Suprapubic skin (tissue), 4 donors: ENCODE measurements at places on chromosomes 2 and 18. TPM values are rescaled to one million over a fixed set of nuclear protein-coding genes. Genes with fewer than 3 reads are reported as not detected.

DNA sequence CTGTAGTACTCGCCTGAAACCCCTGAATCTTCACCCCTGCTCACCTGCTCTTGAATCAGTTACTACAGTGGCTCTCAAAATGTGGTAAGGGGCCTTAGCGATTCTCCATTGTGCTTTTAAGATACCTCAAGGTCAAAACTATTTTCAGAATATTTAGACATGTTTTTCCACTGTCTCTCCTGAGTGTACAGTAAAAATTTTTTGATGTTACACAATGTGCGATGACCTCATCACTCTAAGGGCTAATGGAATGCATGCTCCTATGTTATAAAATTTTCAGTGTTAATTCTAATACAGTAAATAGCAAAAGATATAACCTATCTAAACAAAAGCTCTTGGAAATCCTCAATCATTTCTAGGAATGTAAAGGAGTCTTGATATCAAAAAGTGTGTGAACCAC lies 336.9 kb upstream of the PKDCC start:
- no peaks in the 10 kb centered on the region for H3K36me3 ChIP-seq
- DNase-seq, result no peak
- no peak overlapping the region for H3K4me3 ChIP-seq
- no peaks in the 10 kb centered on the region for H3K27me3 ChIP-seq
- H3K4me1 ChIP-seq, result no peaks in the 10 kb centered on the region

NDUFB3 gene
- total RNA-seq, result 35.2 TPM

DNA sequence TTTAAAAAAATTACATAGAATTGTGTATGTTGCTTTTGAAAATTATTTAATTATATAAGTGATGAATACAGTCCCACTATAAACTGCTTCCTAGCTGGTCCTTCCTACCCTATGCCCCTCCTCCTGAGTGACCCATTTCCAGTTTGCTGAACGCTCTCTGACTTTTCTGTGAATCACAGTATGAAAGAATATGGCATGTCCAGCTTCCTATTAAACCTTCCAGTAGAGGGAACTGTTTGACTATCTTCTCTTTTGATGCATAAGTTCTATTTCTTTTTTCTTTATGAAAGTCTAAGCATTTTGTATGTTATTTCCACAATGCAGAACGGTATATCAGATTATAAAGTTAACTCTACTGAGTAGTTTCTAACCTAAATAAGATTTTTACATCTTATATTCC lies 41.3 kb downstream of the PSMG2 start:
- H3K4me3 ChIP-seq, result no peak overlapping the region
- no peaks in the 10 kb centered on the region for H3K36me3 ChIP-seq
- H3K27me3 ChIP-seq, result no peaks in the 10 kb centered on the region
- H3K27ac ChIP-seq, result no peak overlapping the region
- no peaks in the 10 kb centered on the region for H3K4me1 ChIP-seq

GRCh38 chr2:183614799-183615435 lies 490.7 kb downstream of the NUP35 start:
- DNase-seq, result no peak
- H3K27me3 ChIP-seq, result no peaks in the 10 kb centered on the region
- H3K36me3 ChIP-seq, result no peaks in the 10 kb centered on the region
- H3K4me3 ChIP-seq, result no peak overlapping the region
- H3K4me1 ChIP-seq, result no peaks in the 10 kb centered on the region

- H3K36me3 ChIP-seq, result no peaks in the 10 kb centered on the region
- H3K4me3 ChIP-seq, result no peak overlapping the region
- H3K27ac ChIP-seq, result no peak overlapping the region
- H3K4me1 ChIP-seq, result no peaks in the 10 kb centered on the region
Observed at GRCh38 chr2:124810132-124810531, 785.0 kb downstream of the CNTNAP5 start.

- H3K4me3 ChIP-seq, result no peak overlapping the region
- no peak overlapping the region for H3K27ac ChIP-seq
- H3K27me3 ChIP-seq, result no peaks in the 10 kb centered on the region
- no peaks in the 10 kb centered on the region for H3K36me3 ChIP-seq
Observed at GRCh38 chr2:162106146-162106551, 32.1 kb upstream of the DPP4 start.

MZT2A gene
- total RNA-seq, result 35.4 TPM

RAPH1 gene
- 38.3 TPM for total RNA-seq

- no peak overlapping the region for H3K27ac ChIP-seq
- H3K27me3 ChIP-seq, result no peaks in the 10 kb centered on the region
- peaks cover 13% of the 10 kb centered on the region for H3K4me1 ChIP-seq
- H3K4me3 ChIP-seq, result no peak overlapping the region
- H3K36me3 ChIP-seq, result no peaks in the 10 kb centered on the region
Observed at GRCh38 chr18:35511833-35512232, 14.1 kb upstream of the INO80C start.

WBP1 gene
- total RNA-seq, result 40.7 TPM

- no peak for DNase-seq
- peaks cover 19% of the 10 kb centered on the region for H3K27me3 ChIP-seq
- no peak overlapping the region for H3K27ac ChIP-seq
- H3K4me1 ChIP-seq, result peaks cover 14% of the 10 kb centered on the region
- H3K36me3 ChIP-seq, result no peaks in the 10 kb centered on the region
Observed at GRCh38 chr2:27115519-27115918, 3.4 kb downstream of the CGREF1 start.

DSG2 gene
- 19.5 TPM for total RNA-seq

- no peaks in the 10 kb centered on the region for H3K36me3 ChIP-seq
- no peaks in the 10 kb centered on the region for H3K27me3 ChIP-seq
- no peak overlapping the region for H3K4me3 ChIP-seq
- H3K4me1 ChIP-seq, result peaks cover 26% of the 10 kb centered on the region
- peak; percentile 54 for DNase-seq
- H3K27ac ChIP-seq, result no peak overlapping the region
Observed at GRCh38 chr2:120236791-120237190, 13.6 kb upstream of the TMEM185B start.
